ENCODE measurements at places on chromosomes 7 and 10. TPM values are rescaled to one million over a fixed set of nuclear protein-coding genes. Genes with fewer than 3 reads are reported as not detected.

- ATAC-seq = peak; percentile 93
These were observed 143.2 kb downstream of the JAZF1 start for GRCh38 chr7:28037220-28038010.

DNA sequence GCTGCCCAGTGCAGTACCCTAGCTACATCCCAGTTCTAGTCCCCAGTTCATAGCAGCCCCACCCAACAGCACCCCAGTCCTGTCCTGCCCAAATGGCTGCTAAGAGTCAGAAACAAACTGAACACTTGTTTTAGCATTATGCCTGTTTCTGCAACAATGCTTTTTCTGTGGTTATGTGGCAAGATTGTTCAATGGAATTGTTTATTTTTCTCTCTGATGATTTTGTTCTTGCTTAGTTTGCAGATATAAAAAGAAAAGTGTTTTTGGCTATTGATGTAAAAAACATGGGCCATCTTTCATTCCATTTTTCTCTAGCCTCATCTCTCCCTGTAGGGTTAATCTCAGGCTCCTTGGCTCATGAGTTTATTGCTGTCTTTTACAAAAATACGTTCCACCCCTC is 42.5 kb downstream of the LRRC4 start:
- no peak for ATAC-seq

GRCh38 chr10:106440767-106441166 is 723.7 kb downstream of the SORCS1 start:
- ATAC-seq = no peak

DNA sequence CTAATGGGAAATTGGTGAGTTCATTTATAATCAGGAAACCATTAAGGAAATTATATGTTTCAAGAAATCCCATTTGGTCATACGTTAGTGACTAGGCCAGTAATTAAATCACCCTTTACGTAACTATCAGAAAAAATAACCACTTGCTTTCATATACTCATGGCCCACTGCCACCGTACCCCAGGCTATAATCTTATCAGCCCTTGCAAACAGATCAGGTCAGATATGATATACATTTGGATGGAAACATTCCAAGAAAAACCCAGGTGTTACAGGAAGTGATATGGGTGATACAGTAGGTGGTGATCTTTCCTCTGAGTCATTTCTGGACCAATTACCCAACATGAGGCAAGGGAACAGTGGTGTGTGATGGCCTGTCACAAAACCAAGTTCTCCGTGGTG is 481.0 kb upstream of the SEMA3A start:
- ATAC-seq = no peak

- no peak for ATAC-seq
These were observed 60.3 kb downstream of the TBXAS1 start for GRCh38 chr7:139889186-139889871.

DNA sequence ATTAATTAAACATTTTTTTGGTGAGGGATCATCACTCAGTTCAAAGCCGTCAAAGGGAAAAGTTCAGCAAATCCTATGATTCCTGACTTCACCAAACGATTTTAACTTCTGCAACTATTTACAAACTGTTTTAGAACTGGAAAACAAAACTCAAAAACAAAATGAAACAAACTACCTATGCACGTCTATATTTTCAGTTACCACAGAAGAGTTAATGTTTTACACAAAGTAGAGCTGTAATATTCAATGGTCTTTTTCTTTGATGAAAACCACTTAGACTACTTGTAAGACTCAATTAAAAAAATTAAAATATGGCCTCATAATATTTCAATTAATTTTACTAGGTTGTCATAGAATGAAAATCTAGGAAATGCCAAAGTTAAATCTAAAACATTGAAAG is 131.5 kb downstream of the ATE1 start:
- ATAC-seq = no peak

DNA sequence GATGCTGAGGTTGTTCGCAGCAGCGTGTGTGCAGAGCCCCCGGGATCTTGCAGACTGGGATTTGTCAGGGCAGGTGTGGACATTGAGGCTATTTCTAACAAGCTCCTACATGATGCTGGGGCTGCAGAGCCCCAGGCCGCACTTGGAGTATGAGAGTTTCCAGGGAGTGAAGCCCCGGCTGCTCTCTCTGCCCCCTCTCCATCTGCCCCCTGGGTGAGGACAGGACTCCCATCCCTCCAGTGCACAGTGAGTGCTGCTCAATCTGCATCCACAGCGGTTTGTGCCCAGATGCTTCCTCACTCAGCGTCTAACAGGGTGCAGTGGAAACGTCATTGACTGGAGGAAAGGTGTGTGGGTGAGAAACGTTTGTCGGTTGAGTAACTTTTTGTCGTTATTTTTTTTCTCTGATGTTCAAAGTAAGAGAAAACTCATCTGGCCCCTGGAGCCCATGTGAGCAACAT is 25.3 kb downstream of the IL2RA start:
- no peak for ATAC-seq

DNA sequence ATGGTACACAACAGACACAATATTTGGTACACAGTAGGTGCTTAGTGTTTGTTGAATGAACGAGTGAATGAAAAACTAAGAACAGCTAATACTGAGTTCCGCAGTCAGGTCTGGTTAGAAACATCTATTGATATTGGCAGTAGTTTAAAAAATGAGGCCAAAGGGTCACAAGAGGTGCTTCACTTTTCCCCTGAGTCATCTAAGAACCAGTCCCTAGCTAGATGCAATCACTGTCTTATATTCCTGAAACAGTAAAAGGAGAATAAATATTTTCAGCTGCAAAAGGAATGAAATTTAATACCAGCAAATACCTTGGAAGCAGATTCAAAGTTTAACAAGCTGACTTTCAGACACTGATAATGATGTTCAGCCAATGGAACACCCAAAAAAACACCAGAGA is 54.5 kb downstream of the SCRN1 start:
- ATAC-seq = no peak

- no peak for ATAC-seq
These were observed 20.0 kb upstream of the SRI start for GRCh38 chr7:88239852-88240251.

DNA sequence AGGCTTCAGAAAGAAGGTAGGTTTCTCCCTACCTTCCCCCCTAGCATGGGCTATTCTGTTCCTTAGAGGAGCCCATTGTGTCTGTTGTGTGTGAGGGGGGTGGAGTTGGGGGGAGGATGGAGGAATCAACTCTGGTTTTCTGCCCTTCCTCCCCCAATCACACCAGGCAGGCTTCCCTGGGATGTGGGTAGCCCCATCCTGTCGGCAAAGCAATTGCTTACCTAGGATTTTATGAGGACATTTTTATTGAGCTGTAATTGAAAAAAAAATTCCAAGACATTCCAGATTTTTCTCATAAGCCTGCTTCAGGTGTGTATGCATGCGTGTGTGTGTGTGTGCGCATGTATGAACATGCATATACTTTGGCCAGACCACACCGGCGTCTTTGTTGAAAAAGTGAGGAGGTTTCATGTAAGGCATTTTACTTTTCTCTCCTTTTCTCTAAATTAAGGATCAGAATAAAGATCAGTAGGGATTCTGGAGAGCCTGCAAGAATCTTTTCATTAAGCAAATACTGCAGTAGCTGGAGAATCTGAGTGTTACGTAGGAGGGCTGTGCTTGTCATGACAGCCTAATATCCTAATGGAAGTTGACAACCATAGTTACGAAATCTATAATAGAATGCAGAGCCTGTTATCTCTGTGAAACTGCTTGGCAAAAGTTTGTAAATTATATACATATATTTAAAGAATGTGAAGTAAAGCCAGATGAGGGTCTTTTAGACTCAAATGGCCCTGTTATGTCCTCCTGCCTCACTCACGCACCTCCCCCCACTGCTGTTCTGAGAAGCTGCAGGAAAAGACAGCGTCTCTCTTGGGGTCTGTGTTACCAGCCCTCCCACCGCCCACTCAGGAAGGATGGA is 27.3 kb upstream of the SAMD8 start:
- ATAC-seq = no peak

DNA sequence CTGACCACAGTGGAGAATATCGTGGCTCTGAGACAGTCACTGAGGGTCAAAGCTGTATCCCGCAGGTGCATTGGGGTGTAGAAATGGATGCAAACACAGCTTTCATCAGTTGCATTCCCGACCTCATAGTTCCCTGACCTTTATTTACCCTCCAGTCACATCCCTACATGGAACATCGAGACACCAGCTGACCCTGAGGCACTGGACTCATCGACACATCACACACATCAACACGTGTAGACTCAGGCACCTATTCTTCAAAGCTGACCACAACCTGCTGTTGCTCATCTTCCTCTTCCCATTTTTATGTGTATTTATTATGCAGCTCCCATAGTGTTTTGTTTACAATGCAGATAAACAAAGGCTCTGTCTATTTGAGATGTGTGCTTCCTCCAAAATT is 396.9 kb upstream of the NRP1 start:
- no peak for ATAC-seq

DNA sequence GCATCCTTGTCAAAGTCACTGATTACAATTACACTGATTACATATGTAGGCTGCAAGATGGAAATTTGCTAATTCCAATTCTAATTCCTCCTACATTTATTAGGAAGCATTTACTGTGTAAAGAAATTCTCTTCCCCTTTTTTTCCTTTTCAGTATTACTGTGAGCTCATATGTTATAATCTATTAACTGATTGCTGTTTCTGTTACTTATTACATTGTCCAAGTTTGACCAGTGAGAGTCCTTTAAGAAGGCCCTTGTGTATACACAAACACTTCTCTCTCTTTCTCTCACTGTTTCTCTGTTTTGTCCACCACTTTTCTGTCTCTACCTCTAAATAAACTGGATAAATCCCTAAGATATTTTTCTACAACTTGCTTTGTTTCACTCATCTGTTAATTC is 31.5 kb downstream of the PHF14 start:
- ATAC-seq = no peak

GRCh38 chr7:130242198-130243014 is 24.3 kb upstream of the CPA2 start:
- peak; percentile 58 for ATAC-seq

- ATAC-seq = no peak
These were observed 14.0 kb upstream of the SEM1 start for GRCh38 chr7:96723622-96724021.

DNA sequence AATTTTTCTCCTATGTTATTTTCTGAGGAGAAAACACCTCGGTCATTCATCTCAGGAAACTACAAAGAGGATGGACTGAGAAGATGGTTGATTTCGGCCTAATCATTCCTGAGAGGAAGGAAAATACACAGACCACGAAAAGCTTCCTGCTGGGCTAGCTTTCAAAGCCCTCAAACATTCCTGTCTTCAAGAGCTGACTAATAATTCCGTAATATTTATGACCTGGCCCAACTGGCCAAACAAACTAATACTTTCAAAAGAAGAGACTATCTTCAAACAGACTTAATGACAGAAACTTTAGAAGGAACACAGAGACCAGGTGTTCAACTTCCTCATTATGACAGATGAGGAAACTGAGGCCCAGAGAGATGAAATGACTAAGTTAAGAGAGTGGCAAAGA is 215.1 kb upstream of the FRMD4A start:
- ATAC-seq = no peak

- no peak for ATAC-seq
These were observed 257.3 kb downstream of the SDK1 start for GRCh38 chr7:3558400-3558799.

- ATAC-seq = no peak
These were observed 525.0 kb upstream of the ADARB2 start for GRCh38 chr10:2262333-2262732.

DNA sequence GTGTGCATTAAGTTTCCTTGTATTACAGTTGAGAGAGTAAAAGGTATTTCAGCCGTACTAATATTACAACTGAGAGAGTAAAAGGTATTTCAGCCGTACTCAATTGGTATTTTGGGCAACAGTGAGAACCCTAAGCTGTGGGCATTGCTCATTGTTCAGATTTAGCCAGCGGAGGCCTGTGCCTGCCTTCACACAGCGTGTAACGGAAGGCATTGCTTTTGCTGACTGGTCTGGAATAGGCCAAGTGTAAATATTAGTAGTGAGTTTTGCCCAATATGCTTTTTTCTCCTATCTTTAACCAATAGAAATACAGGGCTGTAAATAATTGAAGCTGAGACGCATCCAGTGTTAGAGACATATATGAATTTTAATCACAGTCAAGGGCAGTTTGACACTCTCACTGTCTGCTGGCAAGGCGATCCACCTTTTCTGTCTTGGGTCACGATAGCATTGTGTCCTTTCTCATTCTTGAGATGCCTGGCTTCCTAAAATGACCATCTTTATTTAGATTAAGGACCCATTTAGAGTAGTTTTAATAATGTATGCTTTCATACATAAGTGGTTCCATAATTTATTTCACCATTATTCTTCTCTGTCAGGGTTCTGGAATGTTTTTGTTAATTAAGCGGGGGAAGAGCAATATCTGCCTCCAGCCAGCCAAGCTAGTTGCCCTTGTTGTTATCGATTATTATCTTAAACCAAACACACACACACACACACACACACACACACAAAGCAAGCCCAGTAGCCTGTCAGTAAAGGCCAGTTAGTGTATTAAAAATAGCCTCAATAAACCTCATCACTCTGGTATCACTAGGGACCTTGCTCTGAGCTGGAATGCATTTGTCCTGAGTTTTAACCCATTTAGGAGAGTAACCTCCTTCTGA is 130.7 kb downstream of the CELF2 start:
- ATAC-seq = no peak

GRCh38 chr7:5497295-5498103 is 73.9 kb upstream of the TNRC18 start:
- ATAC-seq = no peak

- ATAC-seq = no peak
These were observed 26.7 kb downstream of the WAC start for GRCh38 chr10:28559618-28560017.

- no peak for ATAC-seq
These were observed 31.0 kb upstream of the ELFN1 start for GRCh38 chr7:1639071-1639470.

GRCh38 chr10:100446130-100446761 is 16.6 kb upstream of the WNT8B start:
- no peak for ATAC-seq

- ATAC-seq = no peak
These were observed 4.5 kb upstream of the AEBP1 start for GRCh38 chr7:44099669-44100068.

- ATAC-seq = no peak
These were observed 60.3 kb upstream of the STK17A start for GRCh38 chr7:43522406-43523156.

GRCh38 chr7:45435131-45435530 is 139.0 kb upstream of the ADCY1 start:
- ATAC-seq = no peak

VWDE gene
- total RNA-seq = not detected

ARHGEF35 gene
- total RNA-seq = 4.5 TPM

PCGF6 gene
- total RNA-seq = 15.8 TPM

TRIP6 gene
- 94.3 TPM for total RNA-seq

MYPN gene
- not detected for total RNA-seq

SLC13A1 gene
- not detected for total RNA-seq

NPC1L1 gene
- total RNA-seq = 0.16 TPM

INTS15 gene
- total RNA-seq = 34.5 TPM

PITRM1 gene
- 102 TPM for total RNA-seq

ACSM6 gene
- not detected for total RNA-seq

ABCC2 gene
- total RNA-seq = 0.46 TPM

FMC1 gene
- total RNA-seq = 18.2 TPM

AKR1C3 gene
- total RNA-seq = 14.3 TPM

SYT15 gene
- total RNA-seq = 11.2 TPM

NRAP gene
- total RNA-seq = not detected

SLC18A3 gene
- not detected for total RNA-seq

EBLN1 gene
- not detected for total RNA-seq

Data from gastroesophageal sphincter (tissue), 4 donors.